ENCODE measurements at places on chromosomes 5 and 9.

GRCh38 chr5:143922718-143923117, 110.8 kb downstream of the HMHB1 start:
- no peak for DNase-seq

- no peak for DNase-seq
Observed at GRCh38 chr5:139141446-139142204, 56.5 kb downstream of the SIL1 start.

DNA sequence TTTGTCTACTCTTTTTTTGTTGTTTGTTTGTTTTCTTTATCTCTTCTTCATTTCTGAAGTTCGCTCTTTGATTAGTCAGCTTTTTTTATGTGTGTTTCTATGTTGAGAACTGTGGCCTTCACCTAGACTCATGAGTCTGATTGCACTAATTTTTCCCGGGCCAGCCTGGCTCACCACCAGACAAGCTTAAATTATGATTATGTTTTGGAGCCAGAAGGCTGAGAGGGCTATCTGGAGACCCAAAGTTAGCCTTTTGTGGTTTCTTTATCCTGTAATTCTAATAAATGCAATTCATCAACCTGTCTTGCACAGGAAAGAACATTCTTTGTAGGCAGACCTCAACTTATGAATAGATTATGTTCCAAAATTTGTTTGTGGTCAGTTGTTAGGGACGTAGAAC, 20.8 kb upstream of the ACTBL2 start:
- DNase-seq: no peak

DNA sequence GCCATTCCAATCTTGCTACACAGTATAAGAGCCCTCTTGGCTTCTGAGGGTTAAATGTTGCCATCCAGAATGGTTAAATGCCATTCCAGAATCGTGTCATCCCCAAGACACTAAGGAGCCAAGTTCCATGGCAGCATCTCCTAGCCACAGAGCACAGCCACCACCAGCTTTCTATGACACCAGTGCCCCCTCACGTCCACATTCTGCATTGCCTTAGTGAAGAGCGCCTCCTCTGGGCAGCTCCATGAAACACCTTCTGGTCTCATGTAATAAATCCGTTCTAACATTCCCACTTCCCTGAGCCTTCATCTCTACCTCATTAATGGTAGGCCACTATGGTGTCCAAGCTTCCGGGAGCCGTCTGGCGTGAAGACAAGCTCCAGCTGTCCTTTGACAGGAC, 12.4 kb downstream of the CBY3 start:
- peak; percentile 6 for DNase-seq

DNA sequence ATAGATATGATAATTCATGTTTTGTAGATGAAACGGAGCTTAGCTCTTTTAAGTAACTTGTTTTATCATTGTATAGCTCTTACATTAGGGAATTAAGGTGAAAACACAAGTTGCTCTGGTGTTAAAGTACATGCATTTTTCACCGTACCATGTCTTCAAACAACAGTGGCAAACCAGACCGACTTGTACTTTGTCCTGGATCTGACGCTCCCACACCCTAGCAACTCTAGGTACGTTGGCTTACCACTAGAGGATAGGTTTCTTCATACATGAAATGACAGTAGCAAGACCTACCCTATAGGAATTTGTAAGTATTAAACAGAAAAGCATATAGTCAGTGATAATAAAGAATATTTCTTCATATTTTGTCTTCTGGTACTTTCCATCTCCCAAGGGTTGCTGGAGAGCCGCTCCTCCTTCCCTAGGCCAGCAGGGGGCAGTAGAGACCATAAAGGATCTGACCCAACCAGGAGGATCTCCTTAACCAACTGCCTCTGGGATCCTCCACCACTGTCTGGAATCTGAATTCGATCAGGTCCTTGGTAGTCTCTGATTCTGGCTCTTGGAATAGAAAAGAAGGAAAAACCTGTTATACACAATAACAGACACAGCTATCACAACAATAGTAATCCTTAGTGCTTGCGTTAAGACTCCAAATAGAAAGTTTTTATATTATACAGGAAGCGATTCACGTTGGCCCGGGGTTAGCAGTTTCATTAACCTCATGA, 136.7 kb downstream of the CAVIN4 start:
- no peak for DNase-seq

DNA sequence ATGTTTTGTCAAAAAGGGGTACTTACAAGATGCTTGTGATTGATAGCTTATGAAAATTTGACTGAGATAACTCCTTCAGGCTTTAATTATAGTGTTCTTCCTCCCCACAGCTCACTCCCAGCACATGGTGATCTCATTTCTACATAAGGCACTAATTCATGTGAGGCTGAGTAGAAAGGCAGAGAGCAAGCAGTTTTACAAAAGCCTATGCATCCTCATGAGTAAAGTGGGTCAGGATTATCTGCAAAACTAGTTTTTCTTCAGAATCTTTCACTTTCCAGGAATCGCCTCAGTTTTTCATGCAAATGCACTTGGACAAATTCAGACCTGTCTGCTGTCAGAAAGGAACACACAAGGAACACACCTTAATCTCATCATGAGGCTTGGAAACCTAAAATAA, 92.1 kb upstream of the FBN2 start:
- no peak for DNase-seq

DNA sequence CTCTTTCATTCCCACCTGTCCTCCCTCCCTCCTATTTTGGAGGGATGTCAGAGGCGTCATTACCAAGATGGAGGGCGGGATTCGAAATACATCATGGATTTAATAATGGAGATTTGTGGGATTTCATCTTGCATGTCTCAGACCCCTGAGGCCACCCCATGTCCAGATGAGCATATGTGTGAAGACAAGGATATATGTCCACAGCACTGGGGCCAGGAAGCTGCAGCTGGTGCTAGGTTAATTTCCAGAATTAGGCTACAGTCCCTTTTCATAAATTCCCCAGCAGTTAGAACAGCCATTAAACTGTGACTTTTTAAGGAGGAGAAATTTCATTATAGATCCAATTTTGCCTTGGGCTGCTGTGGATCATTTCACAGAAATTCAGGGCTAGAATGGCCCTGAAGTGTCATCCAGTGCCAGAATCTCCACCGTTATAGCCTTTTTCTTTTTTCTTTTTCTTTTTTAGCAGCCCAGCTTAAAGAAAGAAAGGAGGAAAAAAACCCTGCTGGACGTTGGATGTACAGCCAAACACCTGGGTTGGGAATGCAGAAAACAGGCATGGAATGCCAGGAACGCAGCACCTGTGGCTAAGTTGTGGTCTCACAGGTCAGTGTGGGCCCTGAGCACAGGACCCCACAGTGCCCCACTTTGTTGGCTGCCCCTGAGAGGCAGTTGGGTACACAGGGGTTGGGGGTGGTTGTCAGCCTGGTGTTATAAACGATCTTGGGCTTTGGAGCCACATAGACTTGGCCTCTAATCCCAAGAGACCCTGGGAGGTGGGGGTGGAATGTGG, 50.2 kb upstream of the CXCL14 start:
- DNase-seq: no peak

GRCh38 chr9:121574774-121575519, 75.3 kb upstream of the GGTA1 start:
- no peak for DNase-seq

- no peak for DNase-seq
Observed at GRCh38 chr5:80654054-80654390, 430 bp upstream of the MSH3 start.

DNA sequence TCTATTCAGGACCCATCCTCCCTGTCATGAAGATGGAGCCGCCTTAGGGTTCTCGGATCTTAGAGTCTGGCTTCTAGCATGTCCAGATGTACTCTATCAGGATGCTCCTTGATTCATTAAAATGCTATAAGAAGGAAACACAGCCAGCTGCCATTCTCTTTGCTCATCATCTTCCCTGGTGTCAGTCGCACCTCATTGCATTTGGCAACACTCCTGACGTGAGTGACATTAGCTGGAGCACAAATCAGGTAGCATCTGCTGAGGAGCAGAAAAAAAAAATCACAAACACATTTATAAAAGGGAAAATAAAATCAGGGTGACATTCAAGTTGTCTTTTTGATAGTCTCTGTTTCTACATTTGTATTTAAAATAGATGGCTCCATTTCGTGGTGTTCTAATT, 226.1 kb upstream of the NMUR2 start:
- no peak for DNase-seq

GRCh38 chr9:113979343-113980127, 98.6 kb downstream of the AMBP start:
- no peak for DNase-seq

DNA sequence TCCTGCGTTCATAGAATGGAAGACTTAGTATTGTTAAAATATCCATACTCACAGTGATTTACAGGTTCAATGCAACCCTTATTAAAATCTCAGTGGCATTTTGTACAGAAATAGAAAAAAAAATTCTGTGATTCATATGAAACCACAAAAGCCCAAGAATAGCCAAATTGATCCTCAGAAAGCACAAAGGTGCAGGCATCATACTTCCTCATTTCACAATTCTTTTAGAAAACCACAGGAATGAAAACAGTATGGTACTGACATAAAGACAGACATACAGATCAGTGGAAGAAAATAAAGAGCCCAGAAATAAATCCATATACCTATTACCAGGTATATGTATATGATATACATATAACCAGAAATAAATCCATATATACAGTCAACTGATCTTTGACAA, 86.8 kb upstream of the MEGF10 start:
- DNase-seq: no peak

- no peak for DNase-seq
Observed at GRCh38 chr5:57993866-57994265, 466.0 kb downstream of the PLK2 start.

DNA sequence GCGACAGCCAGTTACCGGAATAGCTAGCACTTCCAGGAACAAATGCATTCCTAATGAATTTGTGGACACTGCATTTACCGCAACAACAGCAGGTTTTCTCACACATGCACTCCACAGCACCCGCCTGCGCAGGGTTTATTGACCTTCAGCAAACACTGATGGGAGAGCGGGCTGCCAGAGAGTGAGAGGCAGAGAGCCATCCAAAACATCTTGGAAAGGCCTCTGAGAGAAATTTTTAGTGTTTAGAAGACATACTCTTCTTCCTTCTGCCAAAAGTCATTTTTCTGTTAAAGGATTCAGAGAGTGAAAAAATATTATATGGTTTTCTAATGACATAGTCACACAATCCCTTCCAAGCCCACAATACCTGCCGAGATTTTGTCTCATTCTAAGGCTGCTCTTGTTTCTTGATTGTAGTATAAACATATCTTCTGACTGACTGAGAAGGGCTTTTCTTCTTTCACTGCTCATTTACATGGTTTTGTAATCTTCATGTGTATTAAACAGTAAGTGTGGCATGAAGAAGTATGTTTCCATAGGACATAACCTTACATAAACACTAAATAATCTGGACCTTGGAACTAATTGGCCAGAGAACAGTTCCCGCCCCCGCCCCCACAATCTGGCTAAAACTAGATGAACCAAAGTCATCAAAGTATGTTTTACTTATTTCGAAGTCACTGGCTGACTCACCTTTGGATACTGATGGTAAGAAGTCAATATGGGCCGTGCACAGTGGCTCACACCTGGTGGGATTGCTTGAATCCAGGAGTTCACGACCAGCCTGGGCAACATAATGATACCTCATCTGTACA, 432.5 kb upstream of the MEF2C start:
- no peak for DNase-seq

DNA sequence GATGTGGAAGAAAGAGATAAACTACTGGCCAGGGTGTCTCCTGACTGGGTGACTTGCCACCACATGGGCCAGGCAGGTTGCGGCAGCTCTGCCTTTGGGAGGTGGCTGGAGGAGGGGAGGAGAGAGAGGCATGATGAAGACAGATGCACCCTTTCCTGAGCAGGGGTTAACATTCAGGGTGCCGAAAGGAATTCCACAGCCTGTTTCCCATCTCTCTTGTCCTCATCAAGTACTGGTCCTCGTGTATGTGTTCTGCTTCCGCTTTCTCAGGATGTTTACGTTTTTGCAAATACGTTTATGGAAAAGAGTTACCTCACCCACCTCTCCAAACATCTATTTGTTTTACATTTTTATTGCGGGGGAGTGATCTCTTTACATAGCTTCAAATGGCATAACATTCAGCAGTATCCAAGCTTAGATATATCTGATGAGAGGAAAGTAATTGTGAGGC, 73.4 kb downstream of the C9orf85 start:
- no peak for DNase-seq

- no peak for DNase-seq
Observed at GRCh38 chr5:150622157-150622556, 18.3 kb upstream of the SYNPO start.

DNA sequence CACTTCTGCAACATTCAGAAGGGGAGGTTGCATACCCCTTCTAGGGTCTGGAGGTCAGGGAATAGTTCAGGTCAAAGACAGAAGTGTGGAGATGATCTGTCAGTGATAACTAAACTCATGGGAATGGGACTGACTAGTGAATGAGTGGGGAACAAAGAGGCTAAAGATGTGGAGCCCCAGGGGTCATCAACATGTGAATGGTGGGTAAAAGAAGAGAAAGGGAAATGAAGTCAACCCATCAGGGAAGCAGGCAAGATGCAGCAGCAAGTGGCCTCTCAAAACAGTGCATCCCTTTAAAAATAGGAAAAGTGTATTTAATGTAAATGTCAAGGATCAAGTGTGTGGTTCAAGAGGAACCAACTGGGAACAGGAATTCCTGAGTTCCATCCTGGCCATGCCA, 69.9 kb downstream of the PLPPR1 start:
- DNase-seq: no peak

- no peak for DNase-seq
Observed at GRCh38 chr5:157366741-157367674, 93.0 kb upstream of the NIPAL4 start.

GRCh38 chr9:3268223-3268622, 257.6 kb downstream of the RFX3 start:
- no peak for DNase-seq

- DNase-seq: no peak
Observed at GRCh38 chr5:29942089-29942488, 1251.4 kb upstream of the CDH6 start.

- DNase-seq: no peak
Observed at GRCh38 chr5:107631805-107632362, 38.9 kb downstream of the EFNA5 start.

DNA sequence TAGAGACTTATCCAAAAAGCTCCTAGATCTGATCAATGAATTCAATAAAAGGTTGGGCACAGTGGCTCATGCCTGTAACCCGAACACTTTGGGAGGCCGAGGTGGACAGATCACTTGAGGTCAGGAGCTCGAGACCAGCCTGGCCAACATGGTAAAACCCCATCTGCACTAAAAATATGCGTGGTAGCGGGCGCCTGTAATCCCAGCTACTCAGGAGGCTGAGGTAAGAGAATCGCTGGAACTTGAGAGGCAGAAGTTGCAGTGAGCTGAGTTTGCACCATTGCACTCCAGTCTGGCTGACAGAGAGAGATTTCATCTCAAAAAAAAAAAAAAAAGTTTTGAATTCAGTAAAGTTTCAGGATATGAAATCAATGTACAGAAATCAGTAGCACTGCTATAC, 20.0 kb downstream of the DCTN4 start:
- no peak for DNase-seq

- DNase-seq: no peak
Observed at GRCh38 chr9:83964973-83965349, 15.1 kb downstream of the HNRNPK start.

DNA sequence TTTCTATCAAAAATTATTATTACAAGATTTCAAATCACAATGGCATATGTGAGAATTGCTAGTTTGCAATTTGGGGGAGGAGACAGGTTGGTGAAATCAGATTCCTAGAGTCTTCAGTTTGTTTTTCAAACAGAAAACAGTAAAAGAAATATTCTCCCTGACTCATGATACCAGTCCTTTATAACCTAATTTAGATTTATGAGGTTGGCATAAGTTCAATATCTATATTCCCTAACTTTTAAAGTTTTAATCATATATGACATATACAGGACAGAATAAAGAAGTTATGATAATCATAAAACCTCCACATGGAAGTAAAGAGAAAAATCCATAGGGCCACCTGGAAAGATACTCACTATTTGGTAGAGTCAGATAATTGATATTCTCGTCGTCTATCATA, 167.1 kb upstream of the GNA14 start:
- DNase-seq: no peak
